ENCODE measurements at places on chromosomes 11 and 22.
A peak's percentile ranks its signal among the peaks of the same experiment; 100 is the strongest.

DNA sequence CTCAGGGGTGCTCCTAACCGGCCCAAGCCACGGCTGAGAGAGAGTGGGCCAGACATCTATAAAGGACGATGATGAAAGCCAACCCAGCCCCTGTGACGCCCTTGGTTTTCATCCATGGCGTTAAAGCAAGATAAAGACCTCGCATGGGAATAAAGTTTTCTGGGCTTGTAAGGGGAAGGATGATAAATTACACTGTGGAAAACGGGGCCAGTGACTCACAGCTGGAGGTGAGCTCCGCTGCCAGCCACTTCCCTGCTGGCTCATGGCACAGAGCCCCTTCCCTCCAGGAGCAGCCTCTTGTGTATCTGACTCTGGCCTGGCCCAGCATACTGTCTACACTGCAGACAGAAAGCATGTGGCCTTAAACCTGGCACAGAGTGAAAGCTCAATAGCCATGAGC lies 503.2 kb upstream of the B3GAT1 start:
- DNase-seq = no peak

DNA sequence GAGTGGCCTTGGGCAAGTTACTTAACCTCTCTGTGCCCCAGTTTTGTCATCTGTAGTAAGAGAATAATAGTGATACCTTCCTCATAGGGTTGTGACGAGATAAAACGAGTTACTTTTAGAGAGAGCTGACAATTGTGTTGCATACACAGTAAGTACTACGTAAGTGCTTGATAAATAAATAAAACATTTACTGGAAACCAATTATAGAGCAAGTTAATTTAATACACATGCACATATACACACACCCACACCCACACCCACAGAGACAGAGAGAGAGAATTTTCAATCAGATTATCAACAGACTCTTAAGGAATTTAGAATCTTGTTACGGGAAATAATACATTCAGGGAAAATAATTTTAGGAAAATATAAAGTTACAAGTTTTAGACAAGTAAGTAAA lies 1045.8 kb upstream of the TENM4 start:
- no peak for DNase-seq

GRCh38 chr11:73288873-73289707 lies 17.0 kb downstream of the P2RY6 start:
- peak; percentile 40 for DNase-seq

DNA sequence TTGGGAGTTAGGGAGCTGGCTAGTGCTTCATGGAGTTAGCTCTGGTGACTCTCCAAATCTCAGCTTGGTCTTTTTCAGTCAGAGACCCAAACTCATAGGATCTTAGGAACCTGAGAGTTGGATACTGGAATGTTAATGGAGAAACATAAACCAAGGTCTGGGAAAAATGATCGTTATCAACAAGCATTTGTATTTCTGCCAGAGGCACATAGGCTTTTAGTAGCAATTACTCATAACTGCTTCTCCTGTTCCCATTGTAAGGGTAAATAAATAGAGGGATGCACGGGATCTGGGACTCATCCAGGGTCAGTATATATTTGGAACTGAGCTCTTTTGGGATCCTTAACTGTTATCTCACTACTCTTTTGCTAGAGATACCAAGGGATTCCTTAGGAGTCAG lies 4.8 kb downstream of the BARX2 start:
- DNase-seq = no peak

GRCh38 chr11:133266986-133267385 lies 265.3 kb downstream of the OPCML start:
- no peak for DNase-seq

- DNase-seq = no peak
Observed at GRCh38 chr22:31143537-31143936, 3.2 kb upstream of the PLA2G3 start.

DNA sequence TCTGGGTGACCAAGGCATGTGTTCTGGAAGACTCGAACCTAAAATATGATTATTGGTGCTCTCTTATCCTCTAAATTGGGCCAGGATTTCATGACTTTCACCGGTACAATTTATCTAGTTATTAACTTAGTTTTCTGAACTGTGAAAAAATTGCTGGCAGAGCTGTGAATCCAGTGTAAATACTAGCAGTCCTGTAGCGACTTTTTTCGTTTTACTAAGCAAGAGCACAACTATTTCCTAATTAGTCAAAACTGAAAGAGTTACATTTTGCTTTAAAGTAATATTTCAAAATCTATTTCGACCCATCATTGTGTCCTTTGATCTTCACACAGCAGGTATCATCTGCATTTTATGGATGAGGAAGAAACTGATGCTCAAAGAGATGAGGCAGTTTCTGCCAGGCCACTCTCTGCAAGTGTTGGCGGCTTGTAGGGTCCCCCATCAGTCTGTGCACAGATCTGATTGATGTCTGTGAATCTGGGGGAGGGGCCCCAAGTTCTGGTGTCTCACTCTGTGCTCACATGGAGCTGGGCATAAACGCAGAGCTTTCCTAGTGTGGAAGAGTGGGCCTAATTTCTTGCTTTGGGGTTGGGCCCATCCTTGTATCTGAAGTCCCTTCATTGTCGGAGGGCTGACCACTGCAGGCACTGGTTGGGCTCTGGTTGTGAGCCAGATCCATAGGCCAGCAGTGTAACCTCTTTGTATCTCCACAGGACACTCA lies 1.4 kb upstream of the TRMT2A start:
- no peak for DNase-seq

Measured in NCI-H1105 (cell line).